Osteocyte (in vitro differentiated cells): ENCODE measurements at places on chromosomes 7 and 10. TPM values are rescaled to one million over a fixed set of nuclear protein-coding genes. Genes with fewer than 3 reads are reported as not detected.

The LRRC61 gene
- not detected in 2 replicates for total RNA-seq

The ZNF365 gene
- 0.44 and 1.0 TPM in 2 replicates for total RNA-seq

The UTF1 gene
- total RNA-seq = not detected in 2 replicates

The PRRT4 gene
- 0.44 and 0.54 TPM in 2 replicates for total RNA-seq

The SPDYE1 gene
- total RNA-seq = not detected in 2 replicates

The SPDYE8 gene
- total RNA-seq = not detected in 2 replicates

The SPDYE2 gene
- total RNA-seq = not detected in 2 replicates

The ABCB4 gene
- total RNA-seq = not detected in 2 replicates

The RBM17 gene
- total RNA-seq = 73.4 and 80.1 TPM in 2 replicates

The ANXA11 gene
- total RNA-seq = 127 and 129 TPM in 2 replicates

The LEP gene
- not detected in 2 replicates for total RNA-seq

The PAPSS2 gene
- total RNA-seq = 18.5 and 21.9 TPM in 2 replicates

The NKX1-2 gene
- total RNA-seq = not detected in 2 replicates

The AGBL3 gene
- total RNA-seq = 1.2 and 1.3 TPM in 2 replicates

The TAC1 gene
- not detected in 2 replicates for total RNA-seq

The MACROH2A2 gene
- 31.2 and 36.5 TPM in 2 replicates for total RNA-seq

The COL13A1 gene
- total RNA-seq = 29.2 and 29.9 TPM in 2 replicates

The ARHGAP22 gene
- 0.64 and 1.1 TPM in 2 replicates for total RNA-seq

The PKD2L1 gene
- total RNA-seq = not detected in 2 replicates

The ZNF25 gene
- total RNA-seq = 11.5 and 15.1 TPM in 2 replicates

The PRPS1L1 gene
- not detected in 2 replicates for total RNA-seq

The CALML3 gene
- total RNA-seq = not detected in 2 replicates

The RSPH10B gene
- total RNA-seq = not detected in 2 replicates

The ZNF804B gene
- not detected in 2 replicates for total RNA-seq

The C10orf143 gene
- total RNA-seq = 2.9 and 4.1 TPM in 2 replicates

The CDC14C gene
- not detected in 2 replicates for total RNA-seq

The ZFYVE27 gene
- total RNA-seq = 22.5 and 27.0 TPM in 2 replicates
